IPS DF 6.9 (cell line): ENCODE measurements at places on chromosomes 1 and 21.

- no peak for DNase-seq
Measured at GRCh38 chr1:75771978-75772377, 14.1 kb upstream of the RABGGTB start.

- DNase-seq: no peak
Measured at GRCh38 chr1:196960854-196961253, 16.5 kb upstream of the CFHR5 start.

DNA sequence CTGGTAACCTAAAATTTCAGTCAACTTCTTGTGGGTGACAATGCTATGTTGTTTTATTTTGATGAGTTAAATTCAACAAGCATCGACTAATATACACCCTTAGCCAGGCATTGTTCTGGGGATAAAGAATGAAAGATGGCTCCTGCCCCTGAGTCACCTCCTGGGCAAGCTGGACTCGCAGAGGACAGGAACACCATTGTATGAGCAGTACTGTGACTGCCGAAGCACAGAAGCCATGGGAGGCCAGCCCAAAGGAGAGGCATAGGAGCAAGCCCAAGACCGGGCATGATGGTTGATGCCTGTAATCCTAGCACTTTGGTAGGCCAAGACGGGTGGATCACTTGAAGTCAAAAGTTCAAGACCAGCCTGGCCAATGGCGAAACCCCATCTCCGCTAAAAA lies 555.2 kb downstream of the OMA1 start:
- DNase-seq: no peak

GRCh38 chr1:168833362-168833761 lies 104.4 kb upstream of the DPT start:
- DNase-seq: no peak

GRCh38 chr1:204466416-204467405 lies 27.9 kb downstream of the PIK3C2B start:
- no peak for DNase-seq
